ENCODE measurements at places on chromosomes 2 and 18. TPM values are rescaled to one million over a fixed set of nuclear protein-coding genes. Genes with fewer than 3 reads are reported as not detected.

The IL36B gene
- total RNA-seq, result not detected

The GALNT14 gene
- total RNA-seq, result 1.0 TPM

The GPC1 gene
- total RNA-seq, result 71.5 TPM

The RNF125 gene
- 5.2 TPM for total RNA-seq

The TCF23 gene
- total RNA-seq, result not detected

The RAB6C gene
- 0.26 TPM for total RNA-seq

The MTHFD2 gene
- 22.0 TPM for total RNA-seq

The ANKRD30B gene
- not detected for total RNA-seq

DNA sequence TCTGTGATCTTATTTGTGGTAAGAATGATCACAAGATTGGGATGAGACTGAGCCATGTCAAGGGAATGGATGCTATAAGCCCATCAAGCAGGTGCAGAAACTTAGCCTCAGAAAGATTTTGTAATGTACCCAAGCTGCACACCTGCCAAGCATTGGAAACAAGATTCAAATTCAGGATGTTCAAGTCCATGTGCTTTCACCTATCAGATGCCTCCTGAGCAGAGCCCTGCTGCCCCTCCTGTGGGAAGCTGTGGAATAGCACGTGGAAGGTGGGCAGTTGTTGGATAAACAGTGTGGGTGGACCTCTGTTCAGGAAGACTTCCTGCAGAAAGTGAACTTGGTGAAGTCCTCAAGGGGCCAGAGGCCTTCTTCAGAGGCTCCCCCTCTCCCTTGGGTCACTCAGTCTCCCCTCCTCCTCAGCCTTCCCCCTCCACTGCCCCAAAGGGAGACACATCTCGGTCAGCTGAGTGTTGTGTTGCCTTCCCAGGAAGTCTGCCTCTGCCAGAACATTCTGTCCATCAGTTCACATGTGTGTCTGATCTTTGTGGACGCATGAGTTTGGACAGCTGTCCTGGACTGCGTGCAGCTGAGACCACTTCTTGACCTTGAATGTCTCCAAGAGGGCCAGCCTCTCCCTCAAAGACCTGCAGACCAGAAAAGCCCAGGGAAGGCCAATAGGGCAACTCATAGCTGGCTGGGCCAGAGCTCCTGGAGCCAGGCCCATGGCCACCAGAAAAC, 186.1 kb downstream of the INHBB start:
- H3K27me3 ChIP-seq, result no peaks in the 10 kb centered on the region
- no peaks in the 10 kb centered on the region for H3K36me3 ChIP-seq
- no peak overlapping the region for H3K27ac ChIP-seq
- H3K4me1 ChIP-seq, result no peaks in the 10 kb centered on the region
- no peak for DNase-seq
- no peak overlapping the region for H3K4me3 ChIP-seq

DNA sequence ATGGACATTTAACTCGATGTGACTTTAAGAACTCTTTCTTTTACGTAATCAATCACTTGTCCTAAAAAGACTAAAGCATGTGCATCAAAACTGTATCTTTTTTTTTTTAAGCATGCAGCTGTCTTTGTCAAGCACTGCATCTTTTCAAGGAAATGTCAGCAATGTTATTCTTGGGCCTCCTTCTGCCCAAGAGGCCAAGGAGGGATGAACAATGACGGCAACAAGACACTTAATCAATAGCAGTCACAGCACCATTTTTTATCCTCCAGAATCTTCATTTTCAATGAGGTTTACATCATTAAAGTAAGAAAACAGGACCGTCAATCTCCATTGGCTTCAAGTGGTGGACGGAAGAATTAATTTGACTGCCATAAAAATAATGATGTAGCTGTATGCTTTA, 253.8 kb downstream of the AFF3 start:
- H3K27ac ChIP-seq, result no peak overlapping the region
- no peaks in the 10 kb centered on the region for H3K36me3 ChIP-seq
- DNase-seq, result no peak
- H3K27me3 ChIP-seq, result no peaks in the 10 kb centered on the region

DNA sequence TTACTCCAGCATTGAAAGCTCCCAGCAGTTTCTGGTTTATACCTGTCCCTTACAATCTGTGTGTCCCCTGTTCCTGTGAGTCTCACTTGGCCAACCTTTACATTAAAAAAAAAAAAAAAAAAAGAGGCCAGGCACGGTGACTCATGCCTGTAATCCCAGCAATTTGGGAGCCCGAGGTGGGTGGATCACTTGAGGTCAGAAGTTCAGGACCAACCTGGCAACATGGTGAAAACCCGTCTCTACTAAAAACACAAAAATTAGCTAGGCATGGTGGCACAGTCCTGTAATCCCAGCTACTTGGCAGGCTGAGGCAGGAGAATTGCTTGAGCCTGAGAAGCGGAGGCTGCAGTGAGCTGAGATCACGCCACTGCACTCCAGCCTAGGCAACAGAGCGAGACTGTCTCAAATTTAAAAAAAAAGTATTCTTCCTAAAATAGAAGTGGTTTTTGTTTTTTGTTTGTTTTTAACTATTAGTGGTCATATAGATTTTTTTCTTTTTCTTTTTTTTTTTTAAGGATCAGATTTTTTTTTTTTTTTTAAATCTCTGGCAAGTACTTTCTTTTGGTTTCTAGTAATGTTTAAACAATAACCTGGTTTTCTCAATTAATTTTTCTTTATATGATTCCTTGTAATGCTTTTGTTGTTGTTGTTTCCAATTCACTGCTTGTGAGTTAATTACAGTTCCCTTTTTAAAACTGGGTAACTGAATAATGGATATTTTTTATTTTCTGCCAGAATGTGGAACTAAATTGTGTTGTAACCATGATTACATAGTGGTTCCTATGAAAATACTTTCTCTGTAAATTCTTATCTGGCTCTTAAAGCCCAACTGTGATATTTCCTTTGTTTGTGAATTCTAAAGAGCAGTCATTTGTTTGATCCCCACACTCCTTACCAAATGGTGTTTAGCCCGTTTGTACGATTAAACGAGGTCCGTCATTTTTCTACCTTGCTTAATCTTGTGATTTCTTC, 116.8 kb downstream of the CTAGE1 start:
- no peak overlapping the region for H3K27ac ChIP-seq
- no peak for DNase-seq
- no peak overlapping the region for H3K4me3 ChIP-seq
- no peaks in the 10 kb centered on the region for H3K36me3 ChIP-seq
- no peaks in the 10 kb centered on the region for H3K4me1 ChIP-seq

- H3K27ac ChIP-seq, result no peak overlapping the region
- H3K36me3 ChIP-seq, result no peaks in the 10 kb centered on the region
- no peak overlapping the region for H3K4me3 ChIP-seq
- no peak for DNase-seq
Observed at GRCh38 chr2:234401426-234401825, 95.5 kb downstream of the ARL4C start.

GRCh38 chr18:49630246-49630699, 68.4 kb downstream of the LIPG start:
- H3K4me1 ChIP-seq, result peaks cover 6% of the 10 kb centered on the region
- no peaks in the 10 kb centered on the region for H3K36me3 ChIP-seq
- H3K27ac ChIP-seq, result no peak overlapping the region
- DNase-seq, result no peak
- no peak overlapping the region for H3K4me3 ChIP-seq

DNA sequence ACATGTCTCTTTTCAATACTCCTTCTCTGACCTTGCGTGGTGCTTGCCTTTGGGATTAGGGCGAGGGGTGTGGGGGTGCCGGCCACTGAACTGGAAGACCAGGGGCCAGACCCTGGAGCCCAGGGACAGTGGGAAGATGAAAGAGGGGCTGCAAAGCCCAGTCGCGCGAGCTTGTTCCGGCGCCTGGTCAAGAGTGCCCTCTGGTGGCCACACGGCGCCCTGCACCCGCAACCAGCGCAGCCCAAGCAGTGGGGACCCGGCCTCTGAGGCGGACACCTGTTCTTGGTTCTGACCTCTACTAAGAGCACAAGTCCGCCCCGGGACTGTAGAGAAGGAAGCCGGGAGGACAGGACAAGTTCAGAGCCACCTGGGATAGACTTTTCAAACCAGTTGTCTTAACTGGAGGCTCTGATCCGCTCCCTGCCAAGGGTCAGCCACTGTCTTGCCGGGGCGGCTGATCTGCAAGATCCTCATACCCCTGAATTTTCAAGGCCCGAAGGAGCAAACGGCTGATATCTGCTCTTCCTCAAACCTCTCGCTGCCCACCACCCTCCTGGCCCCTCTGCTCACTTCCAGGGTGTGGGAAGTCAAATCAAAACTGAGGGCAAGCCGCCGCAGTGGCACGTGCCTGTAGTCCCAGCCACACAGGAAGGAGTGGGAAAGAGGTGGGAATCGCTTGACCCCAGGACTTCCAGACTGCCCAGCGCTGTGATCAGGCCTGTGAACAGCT, 14.9 kb upstream of the MSH6 start:
- no peaks in the 10 kb centered on the region for H3K36me3 ChIP-seq
- no peak overlapping the region for H3K4me3 ChIP-seq
- no peak overlapping the region for H3K27ac ChIP-seq
- no peaks in the 10 kb centered on the region for H3K27me3 ChIP-seq

DNA sequence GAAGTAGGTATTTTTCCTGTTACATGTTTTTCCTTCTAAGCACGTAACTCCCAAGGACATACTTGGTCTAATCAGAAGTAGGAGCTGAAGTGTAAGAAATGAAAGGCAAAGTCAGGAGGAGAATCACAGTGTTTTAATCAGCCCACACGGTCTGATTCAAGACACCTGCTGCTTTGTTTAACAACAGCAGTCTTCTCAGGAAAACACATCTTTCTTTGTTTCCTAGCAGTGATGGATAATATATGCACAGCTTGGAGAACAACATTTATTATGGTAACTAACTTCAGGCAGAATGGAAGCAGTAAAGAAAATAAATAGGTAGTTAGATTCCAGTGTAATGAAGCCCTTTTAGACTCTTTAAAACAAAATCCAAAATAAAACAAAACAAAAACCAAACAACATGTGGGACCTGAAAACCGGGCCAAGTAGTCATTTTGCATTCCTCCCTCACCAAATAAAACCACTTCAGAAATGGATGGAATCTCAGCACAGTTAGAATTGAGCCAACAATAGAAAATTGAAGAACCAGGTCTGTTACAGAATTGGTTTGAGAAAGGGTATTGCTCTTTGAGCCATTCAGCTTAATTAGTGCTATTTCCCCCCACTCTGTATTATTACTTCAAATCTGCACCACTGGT, 61.1 kb upstream of the UGP2 start:
- no peaks in the 10 kb centered on the region for H3K4me1 ChIP-seq
- H3K36me3 ChIP-seq, result no peaks in the 10 kb centered on the region
- no peaks in the 10 kb centered on the region for H3K27me3 ChIP-seq
- no peak for DNase-seq

DNA sequence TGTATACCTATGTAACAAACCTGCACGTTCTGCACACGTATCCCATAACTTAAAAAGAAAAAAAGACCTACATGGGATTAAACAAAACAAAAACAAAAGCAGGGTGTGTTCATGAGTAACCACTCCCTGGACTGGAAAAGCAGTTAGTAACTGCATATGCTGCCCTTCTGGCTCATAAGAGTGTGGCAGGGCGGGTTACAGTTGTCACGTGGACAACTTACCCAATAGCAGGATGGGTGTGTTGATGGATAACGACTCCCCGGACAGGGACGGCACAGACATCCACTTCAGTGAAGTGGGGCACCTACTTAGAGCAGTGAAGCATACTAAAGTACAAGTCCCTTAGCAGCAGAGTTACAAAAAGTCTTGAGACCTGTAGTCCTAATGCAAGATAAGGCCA, 136.7 kb downstream of the CCBE1 start:
- H3K27ac ChIP-seq, result no peak overlapping the region
- H3K36me3 ChIP-seq, result no peaks in the 10 kb centered on the region

DNA sequence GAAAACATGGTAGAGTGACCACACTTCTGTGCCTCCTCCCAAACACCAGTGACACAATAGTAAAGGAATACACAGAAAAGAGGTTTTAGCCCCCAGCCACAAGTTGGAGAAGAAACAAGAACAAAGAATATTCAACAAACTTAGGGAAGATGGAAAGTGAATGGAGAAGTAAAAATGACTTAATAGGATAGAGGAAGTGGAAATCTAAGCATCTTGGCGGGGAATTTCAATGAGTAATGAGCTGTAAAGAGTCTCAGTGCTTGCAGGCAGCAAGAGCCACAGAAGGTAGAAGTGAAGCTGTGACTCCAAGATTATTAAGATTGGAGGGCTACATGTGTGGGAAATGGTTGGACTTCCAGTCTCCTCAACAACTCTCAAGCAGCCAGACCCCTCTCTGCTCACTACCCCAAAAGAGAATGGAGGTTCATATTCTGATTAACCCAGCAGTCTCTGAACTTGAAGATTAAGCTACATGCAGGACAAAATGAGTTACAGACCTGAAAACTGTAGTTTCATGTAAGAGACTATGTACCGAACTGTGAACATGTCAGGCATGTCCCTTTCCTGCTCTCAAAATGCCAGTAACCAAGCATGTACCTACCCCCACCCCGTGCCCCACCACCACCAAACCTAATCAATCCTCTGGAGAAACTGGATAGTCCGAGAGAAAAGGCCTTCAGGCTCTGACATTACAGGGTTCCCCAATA, 16.9 kb upstream of the HNRNPLL start:
- H3K4me3 ChIP-seq, result no peak overlapping the region
- H3K36me3 ChIP-seq, result no peaks in the 10 kb centered on the region
- H3K27me3 ChIP-seq, result no peaks in the 10 kb centered on the region
- DNase-seq, result no peak
- H3K4me1 ChIP-seq, result peaks cover 14% of the 10 kb centered on the region

GRCh38 chr2:39954346-39954745, 175.3 kb upstream of the THUMPD2 start:
- DNase-seq, result no peak
- no peak overlapping the region for H3K4me3 ChIP-seq
- no peaks in the 10 kb centered on the region for H3K27me3 ChIP-seq
- H3K4me1 ChIP-seq, result no peaks in the 10 kb centered on the region

DNA sequence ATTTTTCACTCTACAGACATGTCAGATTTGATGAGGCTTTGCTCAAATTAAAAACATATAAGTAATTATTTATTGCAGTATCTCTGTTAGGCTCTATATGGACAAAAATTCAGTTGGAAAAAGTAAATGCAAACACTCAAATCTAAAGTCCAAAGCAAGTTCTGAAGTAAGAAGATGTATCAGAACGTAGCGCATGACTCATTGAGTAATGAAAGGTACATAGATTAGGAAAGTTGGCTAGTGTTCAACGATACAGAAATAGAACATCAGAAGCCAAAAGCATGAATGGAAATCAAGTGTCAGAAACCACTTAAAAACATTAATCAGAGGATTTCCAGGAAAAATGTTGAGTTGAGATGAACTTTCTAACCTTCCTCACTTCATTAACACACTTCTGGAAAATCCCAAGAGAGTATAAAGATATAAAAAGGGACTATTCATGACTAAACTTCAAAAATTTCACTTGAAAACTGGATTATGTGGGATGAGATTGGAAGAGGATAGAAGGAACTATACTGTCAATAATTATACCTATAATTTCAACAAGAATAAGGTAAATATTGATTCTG, 494.1 kb downstream of the LRRTM4 start:
- no peaks in the 10 kb centered on the region for H3K36me3 ChIP-seq
- H3K4me3 ChIP-seq, result no peak overlapping the region
- no peaks in the 10 kb centered on the region for H3K27me3 ChIP-seq
- H3K4me1 ChIP-seq, result no peaks in the 10 kb centered on the region
